ENCODE measurements at places on chromosomes 1 and 21. TPM values are rescaled to one million over a fixed set of nuclear protein-coding genes. Genes with fewer than 3 reads are reported as not detected.

- DNase-seq, result no peak
Observed at GRCh38 chr1:4657244-4657789, 2.9 kb downstream of the AJAP1 start.

GRCh38 chr1:162405800-162406199, 6.1 kb downstream of the SH2D1B start:
- no peak for DNase-seq

GRCh38 chr1:224506141-224506814, 71.7 kb upstream of the WDR26 start:
- DNase-seq, result no peak

DNA sequence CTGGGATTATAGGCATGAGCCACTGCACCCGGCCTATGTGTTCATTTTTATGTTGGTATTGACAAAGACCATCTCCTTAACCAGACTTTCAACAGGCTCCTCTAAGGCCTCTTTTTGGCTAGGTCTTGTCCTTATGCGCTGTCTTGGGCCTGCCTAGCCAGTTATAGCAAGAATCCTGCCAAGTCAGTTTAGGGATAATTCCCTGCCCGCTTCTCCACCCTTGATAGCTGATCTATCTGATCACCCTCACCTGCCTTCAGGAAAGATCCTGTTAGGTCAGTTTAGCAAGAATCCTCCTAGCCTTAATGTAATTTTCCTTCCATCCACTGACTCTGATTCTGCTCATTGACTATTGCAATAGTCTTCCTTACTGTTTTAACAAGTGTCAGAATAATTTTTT, 2.4 kb upstream of the B4GALT3 start:
- DNase-seq, result no peak

DNA sequence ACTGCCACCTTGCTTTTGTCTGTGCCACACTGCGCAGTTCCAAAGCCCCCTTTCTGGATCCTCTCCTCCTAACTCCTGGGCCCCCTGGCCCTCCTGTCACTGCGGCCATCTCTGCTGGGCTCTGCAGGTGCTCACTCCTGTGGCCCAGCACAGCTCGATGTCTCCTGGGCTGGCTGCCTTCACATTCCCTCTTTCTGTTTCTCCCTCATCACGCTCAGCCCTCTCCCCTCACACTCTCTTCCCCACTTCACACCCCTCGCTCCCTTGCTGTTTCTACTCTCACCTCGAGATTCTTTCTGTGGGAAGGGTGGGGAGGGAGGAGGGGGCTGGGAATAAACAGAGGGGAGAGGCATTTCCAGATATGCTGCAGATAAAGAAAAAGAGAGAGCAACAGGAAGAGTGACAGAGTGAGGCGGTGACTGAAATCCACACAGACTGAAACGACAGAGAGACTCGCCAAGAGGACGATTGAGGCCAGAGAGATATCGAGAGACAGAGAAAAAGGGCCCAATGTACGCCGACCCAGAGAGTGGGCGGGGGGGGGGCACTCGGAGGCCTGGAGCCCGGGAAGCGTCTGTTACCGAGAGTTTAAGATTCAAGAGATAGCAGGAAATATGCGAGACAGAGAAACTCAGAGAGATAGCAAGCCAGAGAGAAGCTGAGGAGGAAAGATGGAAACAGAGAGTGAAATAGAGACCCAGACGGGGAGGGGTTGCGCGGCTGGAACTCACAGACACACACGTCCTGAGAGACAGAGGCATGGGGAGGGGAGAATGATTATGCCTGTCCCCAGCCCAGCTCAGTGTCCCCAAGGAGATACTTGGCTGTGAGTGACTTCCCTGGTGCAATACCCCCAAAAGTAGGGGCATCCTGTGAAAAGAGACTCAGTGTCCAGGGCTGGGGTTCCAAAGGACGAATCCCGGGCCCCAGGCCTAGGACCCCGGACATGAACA, 666 bp downstream of the CSF3R start:
- no peak for DNase-seq

DNA sequence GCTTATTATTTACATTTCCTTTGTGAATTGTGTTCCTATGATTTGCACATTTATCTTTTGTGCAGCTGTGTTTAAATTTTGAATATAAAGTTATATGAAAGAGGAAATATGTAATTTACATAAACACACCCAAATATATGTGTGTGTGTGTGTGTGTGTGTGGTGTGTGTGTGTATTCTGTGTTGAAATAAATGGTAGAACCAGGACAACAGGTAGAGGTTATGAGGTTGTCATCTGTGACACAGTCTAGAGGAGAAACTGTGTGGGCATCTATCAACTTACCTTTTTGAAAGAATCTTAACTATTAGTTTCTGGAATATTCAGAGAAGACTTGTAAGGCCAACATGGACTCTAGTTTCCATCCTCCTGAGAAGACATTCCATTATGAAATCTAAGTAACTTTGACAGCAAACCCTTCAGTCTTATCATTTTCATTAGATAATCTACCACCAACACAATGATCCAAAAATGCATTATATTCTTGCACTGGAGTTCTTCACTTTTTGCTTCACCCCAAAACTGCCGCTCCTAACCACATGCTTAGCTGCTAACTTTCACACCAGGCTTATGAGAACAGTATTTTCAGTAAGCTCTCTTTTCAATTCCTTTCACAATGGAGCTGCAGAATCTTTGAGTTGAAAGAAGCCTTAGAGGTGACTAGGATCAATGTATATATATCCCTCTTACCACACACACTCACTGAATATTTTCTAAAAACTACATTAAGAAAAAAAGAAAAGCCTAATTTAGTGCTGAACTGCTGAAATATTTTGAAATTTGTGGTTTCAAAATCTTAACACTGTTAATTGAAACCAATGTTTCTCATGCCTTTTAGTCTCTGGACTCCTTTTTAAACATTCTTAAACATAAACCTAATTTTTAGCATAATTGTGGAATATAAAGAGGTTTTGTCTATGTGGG, 21.8 kb downstream of the PTPRC start:
- DNase-seq, result no peak

TSPEAR gene
- polyA plus RNA-seq, result 1.0 TPM

DNA sequence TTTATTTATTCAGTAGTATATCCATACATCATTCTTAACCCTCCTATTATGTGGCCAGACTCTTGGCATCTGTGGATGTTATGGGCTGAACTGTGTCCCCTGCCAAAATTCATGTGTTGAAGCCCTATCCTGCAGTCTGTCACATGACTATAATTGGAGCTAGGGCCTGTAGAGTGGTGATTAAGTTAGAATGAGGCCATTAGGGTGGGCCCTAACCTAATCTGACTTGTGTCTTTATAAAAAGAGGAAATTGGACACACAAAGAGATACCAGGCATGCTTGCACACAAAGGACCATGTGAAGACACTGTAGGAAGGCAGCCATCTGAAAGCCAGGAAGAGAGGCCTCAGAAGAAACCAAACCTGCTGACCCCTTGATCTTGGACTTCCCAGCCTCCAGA, 6.6 kb downstream of the ZMYND12 start:
- no peak for DNase-seq

GRCh38 chr1:116571215-116571919, 541 bp upstream of the CD58 start:
- no peak for DNase-seq

CR2 gene
- 0.45 TPM for polyA plus RNA-seq
